Upper lobe of left lung (tissue), 6 donors: ENCODE measurements at places on chromosomes 6 and 20. TPM values are rescaled to one million over a fixed set of nuclear protein-coding genes. Genes with fewer than 3 reads are reported as not detected.
A peak's percentile ranks its signal among the peaks of the same experiment; 100 is the strongest.

DNA sequence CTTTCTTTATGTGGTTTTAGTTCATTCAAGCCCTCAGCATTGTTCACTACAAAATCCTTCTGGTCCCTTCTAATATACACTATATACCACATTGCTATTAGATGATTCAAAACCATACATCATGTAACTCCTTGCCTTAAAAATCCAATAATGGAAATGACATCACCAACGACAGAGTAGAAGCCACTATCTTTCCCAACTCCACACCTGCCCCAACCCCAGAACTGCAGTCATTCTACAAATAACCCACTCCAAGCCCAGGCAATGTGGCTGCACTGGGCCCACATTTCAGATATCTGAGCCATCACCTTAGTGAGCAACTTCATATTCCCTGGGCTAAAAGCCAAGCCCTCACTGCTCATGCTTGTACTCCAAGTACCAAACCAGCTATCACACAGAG, 22.6 kb upstream of the RUNX2 start:
- H3K36me3 ChIP-seq, result no peaks in the 10 kb centered on the region
- no peak for DNase-seq
- no peak overlapping the region for H3K4me3 ChIP-seq
- no peaks in the 10 kb centered on the region for H3K4me1 ChIP-seq
- no peaks in the 10 kb centered on the region for H3K27me3 ChIP-seq
- H3K27ac ChIP-seq, result no peak overlapping the region

DNA sequence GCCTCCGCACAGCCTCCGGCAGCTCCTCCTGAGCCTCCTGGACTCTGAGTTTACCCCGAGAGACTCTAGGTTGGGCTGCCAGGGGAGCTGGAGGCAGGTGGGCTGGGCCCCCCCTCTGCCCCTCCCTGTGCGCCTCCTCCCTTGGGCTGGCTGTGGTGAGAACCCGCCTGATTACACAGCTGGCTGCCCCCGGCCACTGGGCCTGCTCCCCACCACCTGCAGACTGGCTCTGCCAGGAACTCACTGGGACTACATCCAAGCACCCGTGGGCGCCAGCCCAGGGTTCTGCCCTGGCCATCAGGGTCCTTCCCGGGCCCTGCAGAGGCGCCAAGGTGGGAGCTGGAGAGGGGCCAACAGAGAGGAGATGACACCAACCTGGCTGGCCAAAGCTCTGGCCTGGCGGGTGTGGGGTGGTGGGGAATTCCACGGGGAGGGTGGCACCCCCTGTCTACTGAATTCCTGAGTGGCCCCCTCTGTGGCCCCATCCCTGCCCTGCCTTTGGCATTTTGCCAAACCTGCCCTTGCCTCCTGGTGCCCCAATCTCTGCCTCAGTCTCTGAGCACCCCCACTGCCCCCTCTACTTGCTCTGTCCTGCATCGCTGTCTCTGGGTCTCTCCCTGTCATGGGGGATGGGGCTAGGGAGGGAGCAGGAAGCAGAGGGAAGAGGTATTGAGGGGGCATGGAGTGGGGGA, 21.9 kb upstream of the CDH22 start:
- no peak overlapping the region for H3K4me3 ChIP-seq
- H3K27ac ChIP-seq, result no peak overlapping the region
- H3K27me3 ChIP-seq, result peaks cover 3% of the 10 kb centered on the region
- H3K4me1 ChIP-seq, result no peaks in the 10 kb centered on the region
- peak; percentile 67 for DNase-seq

DNA sequence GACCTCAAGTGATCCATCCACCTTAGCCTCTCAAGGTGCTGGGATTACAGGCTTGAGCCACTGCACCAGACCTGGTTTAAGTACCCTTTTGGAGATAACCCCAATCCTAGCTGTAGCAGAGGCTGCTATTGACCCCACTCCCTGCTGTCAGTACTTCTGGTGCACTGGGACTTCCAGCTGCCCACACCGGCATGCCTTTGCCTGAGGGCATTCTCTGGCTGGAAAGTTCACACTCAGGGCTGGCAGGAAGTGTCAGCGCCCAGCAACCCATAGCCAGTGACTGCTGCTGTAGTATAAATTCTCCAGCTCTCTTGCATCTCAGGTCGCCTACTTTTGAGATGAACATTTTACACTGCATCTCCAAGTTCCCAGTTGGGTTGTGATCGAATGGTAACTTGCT, 75.3 kb downstream of the UTRN start:
- no peak for DNase-seq
- H3K36me3 ChIP-seq, result no peaks in the 10 kb centered on the region
- H3K27ac ChIP-seq, result no peak overlapping the region
- H3K27me3 ChIP-seq, result no peaks in the 10 kb centered on the region

DNA sequence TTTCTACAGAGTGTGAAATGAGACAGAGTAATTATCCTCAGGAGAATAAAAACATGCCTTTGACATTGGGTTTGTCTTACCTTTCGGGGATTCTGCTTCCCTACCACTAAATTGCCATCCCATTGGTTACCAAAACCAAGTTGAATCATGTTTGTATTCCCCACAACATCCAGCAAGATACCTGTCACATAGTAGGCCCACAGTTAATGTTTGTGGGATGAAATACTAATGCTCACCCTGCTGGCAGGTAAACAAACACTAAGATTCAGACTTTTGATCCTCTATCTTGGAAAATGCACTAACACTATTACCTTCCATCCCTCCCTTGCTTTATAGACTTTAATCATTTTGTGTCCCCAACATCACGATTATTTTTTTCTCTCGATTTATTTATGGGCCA, 8.2 kb upstream of the STXBP5 start:
- no peak for DNase-seq
- no peaks in the 10 kb centered on the region for H3K36me3 ChIP-seq
- no peak overlapping the region for H3K27ac ChIP-seq
- H3K27me3 ChIP-seq, result no peaks in the 10 kb centered on the region
- H3K4me3 ChIP-seq, result no peak overlapping the region

- H3K36me3 ChIP-seq, result no peaks in the 10 kb centered on the region
- DNase-seq, result no peak
Measured at GRCh38 chr6:136077834-136078576, 172.1 kb downstream of the MTFR2 start.

- no peak overlapping the region for H3K4me3 ChIP-seq
- no peaks in the 10 kb centered on the region for H3K27me3 ChIP-seq
- DNase-seq, result no peak
- H3K27ac ChIP-seq, result no peak overlapping the region
- H3K36me3 ChIP-seq, result no peaks in the 10 kb centered on the region
- H3K4me1 ChIP-seq, result no peaks in the 10 kb centered on the region
Measured at GRCh38 chr6:86355271-86355670, 582.1 kb upstream of the HTR1E start.

DNA sequence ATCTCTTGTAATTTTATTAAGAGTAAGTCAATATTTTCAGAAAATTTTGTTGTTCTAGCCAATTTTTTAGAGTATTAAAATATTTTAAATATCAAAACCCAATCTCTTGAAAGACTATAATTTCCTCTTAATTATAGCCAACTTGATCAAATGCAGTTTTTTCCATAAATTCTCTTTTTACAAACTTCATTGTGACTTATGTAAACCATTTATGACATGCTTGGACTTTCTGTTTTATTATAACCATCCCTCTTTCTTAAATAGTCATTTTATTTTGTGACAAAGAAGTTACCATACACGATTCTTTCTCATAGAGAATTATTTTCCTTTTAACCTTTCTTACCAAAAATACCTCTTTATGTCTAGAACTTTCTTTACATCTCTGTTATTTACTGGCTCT, 1075.5 kb downstream of the KHDRBS2 start:
- no peaks in the 10 kb centered on the region for H3K27me3 ChIP-seq
- no peak for DNase-seq
- H3K27ac ChIP-seq, result no peak overlapping the region
- no peak overlapping the region for H3K4me3 ChIP-seq
- no peaks in the 10 kb centered on the region for H3K36me3 ChIP-seq

GRCh38 chr20:63829945-63830835, 874 bp downstream of the ZBTB46 start:
- peaks cover 49% of the 10 kb centered on the region for H3K4me1 ChIP-seq
- no peaks in the 10 kb centered on the region for H3K36me3 ChIP-seq
- DNase-seq, result no peak
- H3K4me3 ChIP-seq, result peak overlapping the region; percentile 83
- H3K27ac ChIP-seq, result peak overlapping the region; percentile 89

DNA sequence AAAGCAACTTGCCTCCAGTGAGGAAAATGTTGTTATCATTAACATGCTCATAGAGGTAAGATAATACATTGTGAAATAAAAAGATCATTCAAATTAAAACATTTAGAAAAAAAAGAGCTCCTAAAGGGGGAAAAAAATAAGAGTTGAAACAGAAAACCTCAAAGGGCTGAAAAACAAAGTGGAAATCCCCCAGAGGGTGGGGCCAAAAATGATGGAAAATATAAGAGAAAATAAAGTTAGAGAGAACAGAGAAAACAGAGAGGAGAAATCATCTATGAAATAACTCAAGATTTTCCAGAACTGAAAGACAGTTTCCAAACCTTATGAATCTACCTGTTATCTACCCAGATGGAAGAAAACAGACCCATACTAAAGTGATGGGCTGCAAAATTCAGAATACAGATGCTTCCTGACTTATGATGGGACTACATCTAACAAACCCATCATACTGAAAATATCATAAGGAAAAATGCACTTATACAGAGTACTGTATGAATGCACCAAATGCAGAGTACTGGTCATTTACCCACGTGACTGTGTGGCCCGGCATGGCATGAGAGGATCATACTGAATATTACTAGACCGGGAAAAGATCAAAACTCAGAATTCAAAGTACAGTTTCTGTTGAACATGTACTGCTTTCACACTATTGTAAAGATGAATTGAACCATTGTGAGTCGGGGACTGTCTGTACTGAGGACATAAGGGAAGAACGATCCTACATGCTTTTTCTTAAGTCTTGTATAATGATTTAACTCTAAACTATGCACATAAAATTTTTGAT, 4.0 kb downstream of the ZBTB24 start:
- H3K4me3 ChIP-seq, result no peak overlapping the region
- H3K27me3 ChIP-seq, result no peaks in the 10 kb centered on the region
- DNase-seq, result no peak

GRCh38 chr6:73328790-73329189, 25.3 kb downstream of the DPPA5 start:
- no peak overlapping the region for H3K4me3 ChIP-seq
- no peaks in the 10 kb centered on the region for H3K4me1 ChIP-seq
- no peak for DNase-seq
- H3K27me3 ChIP-seq, result no peaks in the 10 kb centered on the region

DNA sequence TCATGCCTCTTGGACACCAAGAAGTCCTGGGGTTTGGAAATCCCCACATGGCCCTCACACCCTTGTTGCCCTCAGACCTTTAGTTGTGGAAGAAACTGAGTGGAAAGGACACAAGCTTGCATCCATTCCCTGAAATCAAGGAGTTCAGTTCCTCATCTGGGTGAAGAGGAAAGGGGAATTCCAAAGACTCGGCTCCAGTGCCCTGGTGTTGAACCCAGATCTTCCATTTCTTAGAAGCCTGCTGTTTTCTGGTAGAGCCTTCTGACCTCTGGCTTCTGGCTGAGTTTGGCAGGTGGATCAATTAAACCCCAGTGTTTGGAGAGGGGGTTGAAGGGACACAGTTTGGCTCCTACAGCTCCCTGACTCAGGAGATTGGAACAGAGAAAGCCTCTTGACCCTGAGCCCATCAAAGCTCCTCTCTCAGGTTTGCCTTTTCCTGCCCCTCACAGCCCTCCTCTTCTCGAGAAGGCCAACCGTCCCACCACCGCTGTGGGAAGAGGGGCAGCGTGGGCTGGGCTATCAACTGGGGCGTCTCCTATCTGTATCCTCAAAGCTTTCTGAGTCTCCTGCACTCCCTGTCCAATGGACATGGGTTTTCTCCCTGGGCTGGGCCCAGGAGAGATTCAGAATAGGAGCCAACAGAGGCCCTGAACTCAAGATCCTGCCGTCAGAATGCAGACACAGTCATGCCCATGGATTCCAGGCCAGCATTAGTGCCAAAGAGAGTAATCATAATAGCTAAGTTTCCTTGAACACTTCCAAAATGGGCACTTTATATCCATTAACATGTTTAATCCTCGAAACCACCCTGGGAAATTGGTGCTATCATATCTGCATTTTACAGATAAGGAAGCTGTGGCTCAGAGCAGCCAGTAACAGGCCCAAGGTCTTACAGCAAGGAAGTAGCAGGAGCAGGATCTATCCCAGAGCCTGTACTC, 146.2 kb downstream of the VEGFA start:
- peaks cover 3% of the 10 kb centered on the region for H3K4me1 ChIP-seq
- H3K27me3 ChIP-seq, result no peaks in the 10 kb centered on the region

GRCh38 chr6:127302728-127303660, 36.3 kb downstream of the RNF146 start:
- peaks cover 34% of the 10 kb centered on the region for H3K4me1 ChIP-seq
- no peaks in the 10 kb centered on the region for H3K27me3 ChIP-seq
- no peaks in the 10 kb centered on the region for H3K36me3 ChIP-seq
- H3K27ac ChIP-seq, result no peak overlapping the region

DNA sequence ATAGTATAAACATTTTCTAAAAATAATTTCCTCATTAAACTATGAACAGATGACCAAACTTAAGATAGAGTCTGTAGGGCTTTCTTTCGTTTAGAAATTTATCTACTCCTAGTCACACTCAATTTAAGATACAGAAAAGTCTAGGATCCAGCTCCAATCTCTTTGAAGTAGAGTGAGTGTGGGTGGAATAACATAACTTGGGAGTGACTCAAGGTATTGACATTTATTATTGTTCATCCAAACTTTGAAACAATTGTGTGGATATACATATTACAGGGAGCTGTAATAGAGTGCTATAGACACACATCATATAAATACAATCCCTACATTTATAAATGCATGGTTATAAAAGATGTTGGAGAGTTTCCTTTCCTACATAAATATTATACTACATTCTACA, 715.2 kb upstream of the MANEA start:
- H3K4me1 ChIP-seq, result no peaks in the 10 kb centered on the region
- H3K27me3 ChIP-seq, result no peaks in the 10 kb centered on the region
- no peaks in the 10 kb centered on the region for H3K36me3 ChIP-seq
- no peak for DNase-seq
- H3K4me3 ChIP-seq, result no peak overlapping the region

- H3K27ac ChIP-seq, result no peak overlapping the region
- H3K27me3 ChIP-seq, result no peaks in the 10 kb centered on the region
- H3K4me3 ChIP-seq, result no peak overlapping the region
- DNase-seq, result no peak
Measured at GRCh38 chr6:40331545-40331944, 255.6 kb downstream of the LRFN2 start.

- peak; percentile 83 for DNase-seq
- peak overlapping the region; percentile 70 for H3K27ac ChIP-seq
- no peaks in the 10 kb centered on the region for H3K27me3 ChIP-seq
- no peak overlapping the region for H3K4me3 ChIP-seq
- H3K4me1 ChIP-seq, result peaks cover 62% of the 10 kb centered on the region
Measured at GRCh38 chr20:23156170-23156841, 70.2 kb upstream of the CD93 start.

Gene ULBP3
- not detected for total RNA-seq

Gene SLC4A11
- total RNA-seq, result 14.9 TPM

Gene CNBD2
- 3.6 TPM for total RNA-seq

Gene WFDC8
- not detected for total RNA-seq

Gene C6orf58
- not detected for total RNA-seq

Gene FKBP1C
- not detected for total RNA-seq
